Gastrocnemius medialis (tissue), 4 donors: ENCODE measurements at places on chromosomes 1 and 21. TPM values are rescaled to one million over a fixed set of nuclear protein-coding genes. Genes with fewer than 3 reads are reported as not detected.
A peak's percentile ranks its signal among the peaks of the same experiment; 100 is the strongest.

DNA sequence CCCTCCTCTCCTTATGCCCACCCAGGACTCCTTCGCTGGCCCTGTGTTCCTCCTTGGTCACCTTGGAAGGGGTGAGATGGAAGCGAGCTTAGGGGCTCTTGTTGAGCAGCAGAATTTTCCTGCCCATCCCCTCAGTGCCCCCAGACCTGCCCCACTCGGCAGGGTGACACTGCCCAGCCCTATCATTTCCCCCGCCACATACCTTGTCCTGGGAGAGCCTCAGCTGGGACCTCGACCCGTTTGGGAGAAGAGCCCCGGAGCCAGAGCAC is 1.4 kb upstream of the FNDC5 start:
- DNase-seq: no peak
- peak overlapping the region; percentile 19 for H3K4me3 ChIP-seq
- H3K27me3 ChIP-seq: no peaks in the 10 kb centered on the region
- no peak overlapping the region for H3K27ac ChIP-seq
- no peaks in the 10 kb centered on the region for H3K36me3 ChIP-seq

GRCh38 chr1:40606978-40607377 is 58.5 kb downstream of the RIMS3 start:
- H3K4me1 ChIP-seq: no peaks in the 10 kb centered on the region
- DNase-seq: no peak
- H3K36me3 ChIP-seq: no peaks in the 10 kb centered on the region
- no peak overlapping the region for H3K4me3 ChIP-seq

DNA sequence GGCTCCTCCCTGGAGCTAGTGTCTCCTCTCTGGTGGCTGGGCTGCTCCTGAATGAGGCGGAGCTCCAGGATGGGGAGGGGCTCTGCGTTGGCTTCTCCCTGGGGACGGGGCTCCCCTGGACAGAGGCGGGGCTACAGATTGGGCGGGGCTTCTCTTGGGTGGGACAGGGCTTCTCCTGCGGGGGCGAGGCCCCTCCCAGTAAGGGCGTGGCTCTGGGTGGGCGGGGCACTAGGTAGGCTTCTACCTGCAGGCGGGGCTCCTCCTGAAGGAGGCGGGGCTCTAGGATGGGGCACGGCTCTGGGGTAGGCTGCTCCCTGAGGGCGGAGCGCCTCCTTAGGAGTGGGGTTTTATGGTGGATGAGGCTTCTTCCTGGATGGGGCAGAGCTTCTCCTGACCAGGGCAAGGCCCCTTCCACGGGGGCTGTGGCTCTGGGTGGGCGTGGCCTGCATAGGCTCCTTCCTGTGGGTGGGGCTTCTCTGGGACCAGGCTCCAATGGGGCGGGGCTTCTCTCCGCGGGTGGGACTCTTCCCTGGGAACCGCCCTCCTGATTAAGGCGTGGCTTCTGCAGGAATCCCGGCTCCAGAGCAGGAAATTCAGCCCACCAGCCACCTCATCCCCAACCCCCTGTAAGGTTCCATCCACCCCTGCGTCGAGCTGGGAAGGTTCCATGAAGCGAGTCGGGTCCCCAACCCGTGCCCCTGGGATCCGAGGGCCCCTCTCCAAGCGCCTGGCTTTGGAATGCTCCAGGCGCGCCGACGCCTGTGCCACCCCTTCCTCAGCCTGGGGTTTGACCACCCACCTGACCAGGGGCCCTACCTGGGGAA is 22.7 kb upstream of the ARF1 start:
- peaks cover 77% of the 10 kb centered on the region for H3K27me3 ChIP-seq
- no peak overlapping the region for H3K27ac ChIP-seq
- no peaks in the 10 kb centered on the region for H3K36me3 ChIP-seq
- H3K4me1 ChIP-seq: no peaks in the 10 kb centered on the region

DNA sequence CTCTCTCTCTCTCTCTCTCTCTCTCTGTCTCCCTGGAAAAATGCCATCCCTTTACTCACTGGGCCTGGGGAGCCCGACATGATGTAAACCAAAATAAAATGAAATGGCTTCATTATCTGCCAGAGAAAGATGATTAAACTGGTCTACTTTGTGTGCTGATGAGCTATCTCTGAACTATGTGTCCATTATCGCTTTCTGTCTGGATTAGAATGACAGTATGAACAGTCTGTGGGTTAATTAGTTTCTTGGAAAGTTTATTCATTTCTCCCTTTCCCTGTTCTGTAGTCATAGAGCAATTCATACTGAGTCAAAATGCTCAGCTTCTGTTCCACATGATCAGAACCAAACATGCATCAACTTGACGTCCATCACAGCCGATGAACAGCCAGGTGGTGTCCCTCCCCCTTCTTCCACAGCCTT is 72.4 kb upstream of the KCND3 start:
- no peak overlapping the region for H3K4me3 ChIP-seq
- no peaks in the 10 kb centered on the region for H3K36me3 ChIP-seq
- no peak overlapping the region for H3K27ac ChIP-seq

DNA sequence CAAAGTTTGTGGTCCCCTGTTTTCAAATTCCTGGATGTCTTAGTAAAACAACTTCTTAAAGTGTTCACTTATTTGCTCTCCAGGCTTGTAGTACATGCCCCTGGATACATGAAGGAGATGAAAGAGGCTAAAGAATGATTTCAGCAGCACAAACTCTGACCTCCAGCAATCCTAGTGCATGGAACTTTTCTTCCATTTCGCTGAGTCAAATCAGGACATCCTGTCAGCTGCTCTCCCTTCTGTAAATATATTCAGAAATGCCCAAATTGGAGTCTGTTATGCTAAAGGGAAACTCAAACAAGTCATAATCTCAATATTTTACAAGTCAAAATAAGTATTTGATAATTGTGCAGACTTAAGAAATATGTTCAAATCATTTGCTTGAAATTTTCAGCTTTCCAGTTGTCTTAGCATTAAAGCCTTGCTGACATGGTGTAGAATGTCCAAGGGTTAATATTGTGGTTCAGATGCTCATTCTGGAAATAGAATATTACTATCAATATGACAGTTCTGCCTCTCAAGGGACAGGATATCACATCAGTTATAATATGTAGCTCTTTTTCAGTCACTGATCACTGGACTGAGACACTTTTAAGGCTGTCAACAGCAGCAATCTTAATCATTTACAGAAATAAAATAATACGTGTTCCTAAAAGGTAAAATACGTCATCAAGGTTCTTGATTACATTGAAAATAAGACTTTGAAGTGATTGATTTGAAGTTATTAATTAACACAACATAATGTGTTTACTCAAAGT is 1157.3 kb downstream of the PLA2G4A start:
- H3K4me1 ChIP-seq: no peaks in the 10 kb centered on the region
- no peak for DNase-seq
- H3K4me3 ChIP-seq: no peak overlapping the region
- H3K27ac ChIP-seq: no peak overlapping the region
- no peaks in the 10 kb centered on the region for H3K27me3 ChIP-seq

DNA sequence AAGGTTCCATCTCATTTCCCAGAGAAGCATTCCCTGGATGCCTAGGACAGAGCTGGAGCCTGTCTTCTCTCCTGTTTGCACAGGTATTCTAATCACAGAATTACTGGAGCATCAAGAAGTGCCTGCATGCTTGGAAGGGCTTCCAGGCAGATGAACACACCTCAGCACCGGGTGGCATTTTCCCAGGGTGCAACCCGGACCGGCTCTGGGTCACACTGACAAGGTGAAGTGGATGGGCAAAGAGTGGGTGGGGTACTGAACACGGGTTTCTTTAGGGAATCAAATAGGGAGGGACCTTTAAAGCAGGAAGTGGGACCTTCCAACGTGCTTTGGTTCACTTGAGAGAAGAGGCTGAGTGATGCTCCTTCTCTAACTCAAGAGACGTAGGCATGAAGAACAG is 7.1 kb upstream of the PEF1 start:
- H3K27ac ChIP-seq: no peak overlapping the region
- peaks cover 10% of the 10 kb centered on the region for H3K4me1 ChIP-seq
- no peak for DNase-seq

DNA sequence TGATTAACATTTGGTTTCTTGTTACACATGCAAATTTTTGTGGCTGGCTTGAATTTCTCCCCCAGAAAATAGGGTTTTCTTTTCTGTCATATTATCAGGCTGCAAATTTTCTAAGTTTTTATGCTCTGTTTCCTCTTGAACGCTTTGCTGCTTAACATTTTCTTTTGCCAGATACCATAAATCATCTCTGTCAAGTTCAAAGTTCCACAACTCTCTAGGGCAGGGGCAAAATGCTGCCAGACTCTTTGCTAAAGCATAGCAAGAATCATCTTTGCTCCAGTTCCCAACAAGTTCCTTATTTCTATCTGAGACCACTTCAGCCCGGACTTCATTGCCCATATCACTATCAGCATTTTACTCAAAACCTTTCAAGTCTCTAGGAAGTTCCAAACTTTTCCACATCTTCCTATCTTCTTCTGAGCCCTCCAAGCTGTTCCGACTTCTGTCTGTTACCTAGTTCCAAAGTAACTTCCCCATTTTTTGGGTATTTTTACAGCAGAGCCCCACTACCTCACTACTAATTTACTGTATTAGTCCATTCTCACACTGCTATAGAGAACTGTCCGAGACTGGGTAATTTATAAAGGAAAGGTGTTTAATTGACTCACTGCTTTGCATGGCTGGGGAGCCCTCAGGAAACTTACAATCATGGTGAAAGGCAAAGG is 486.9 kb upstream of the NCAM2 start:
- no peak for DNase-seq
- H3K4me1 ChIP-seq: no peaks in the 10 kb centered on the region
- no peak overlapping the region for H3K4me3 ChIP-seq
- H3K27me3 ChIP-seq: no peaks in the 10 kb centered on the region
- H3K27ac ChIP-seq: no peak overlapping the region

DNA sequence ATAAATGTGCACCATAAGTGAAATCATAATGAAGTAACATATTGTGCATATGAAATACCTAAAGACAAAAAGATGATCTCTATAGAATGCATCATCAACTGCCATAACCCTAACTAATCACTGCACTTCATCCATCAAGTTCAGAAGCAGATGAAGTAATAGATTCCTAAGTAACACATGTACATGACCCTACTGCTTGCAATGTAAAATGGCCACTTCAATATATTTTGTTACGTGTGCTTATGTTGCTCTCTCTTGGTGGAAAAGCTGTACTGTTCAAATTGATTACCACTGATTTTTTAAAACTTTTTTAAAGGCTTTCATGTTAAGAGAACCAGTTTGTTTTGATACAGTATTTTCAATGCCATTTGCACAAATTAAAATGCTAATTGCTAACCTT is 141.8 kb downstream of the TTLL7 start:
- no peak for DNase-seq
- no peak overlapping the region for H3K4me3 ChIP-seq
- H3K36me3 ChIP-seq: no peaks in the 10 kb centered on the region
- H3K27me3 ChIP-seq: peaks cover 4% of the 10 kb centered on the region
- no peak overlapping the region for H3K27ac ChIP-seq
- H3K4me1 ChIP-seq: no peaks in the 10 kb centered on the region

DNA sequence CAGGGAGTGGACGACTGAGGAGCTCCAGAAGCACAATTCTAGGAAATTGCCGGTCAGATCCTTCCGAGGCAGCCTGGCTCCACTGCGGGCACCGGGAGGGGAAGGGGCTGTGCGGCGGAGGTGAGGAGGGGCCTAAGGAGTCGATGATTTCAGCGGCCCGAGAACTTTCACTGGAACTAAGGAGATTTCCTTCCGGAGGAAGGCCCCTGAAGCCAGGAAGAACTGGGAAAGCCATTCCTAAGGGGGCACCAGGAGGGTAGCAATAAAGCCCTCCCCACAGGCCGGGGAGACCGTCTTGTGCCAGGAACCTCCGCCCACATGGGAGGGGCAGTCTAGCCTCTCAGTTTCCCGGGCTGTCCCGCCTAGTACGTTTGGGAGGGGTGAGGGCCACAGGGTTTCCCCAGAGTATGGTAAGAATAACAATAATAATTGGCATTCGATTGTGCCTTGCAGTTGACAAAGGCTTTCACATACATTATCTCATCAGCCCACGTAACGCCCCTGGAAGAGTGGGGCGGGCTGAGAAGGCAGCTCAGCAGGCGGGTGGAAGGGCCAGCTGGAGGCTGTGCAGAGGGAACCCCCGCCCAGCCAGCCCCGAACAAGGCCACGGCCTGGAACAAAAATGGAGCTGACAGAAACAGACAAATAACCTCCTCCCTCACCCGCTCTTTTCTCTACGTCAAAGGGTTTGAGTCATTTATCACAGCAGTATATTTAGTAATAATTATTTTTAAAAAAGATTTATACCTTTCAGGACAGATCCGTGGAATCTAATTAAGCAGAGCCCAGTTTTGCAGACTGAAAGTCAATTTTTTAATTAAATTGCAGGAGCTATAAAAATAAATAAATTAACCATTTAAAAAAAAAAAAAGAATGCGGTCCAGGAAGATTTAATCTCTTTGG is 19.8 kb downstream of the NPR1 start:
- no peaks in the 10 kb centered on the region for H3K36me3 ChIP-seq
- H3K27me3 ChIP-seq: no peaks in the 10 kb centered on the region

DNA sequence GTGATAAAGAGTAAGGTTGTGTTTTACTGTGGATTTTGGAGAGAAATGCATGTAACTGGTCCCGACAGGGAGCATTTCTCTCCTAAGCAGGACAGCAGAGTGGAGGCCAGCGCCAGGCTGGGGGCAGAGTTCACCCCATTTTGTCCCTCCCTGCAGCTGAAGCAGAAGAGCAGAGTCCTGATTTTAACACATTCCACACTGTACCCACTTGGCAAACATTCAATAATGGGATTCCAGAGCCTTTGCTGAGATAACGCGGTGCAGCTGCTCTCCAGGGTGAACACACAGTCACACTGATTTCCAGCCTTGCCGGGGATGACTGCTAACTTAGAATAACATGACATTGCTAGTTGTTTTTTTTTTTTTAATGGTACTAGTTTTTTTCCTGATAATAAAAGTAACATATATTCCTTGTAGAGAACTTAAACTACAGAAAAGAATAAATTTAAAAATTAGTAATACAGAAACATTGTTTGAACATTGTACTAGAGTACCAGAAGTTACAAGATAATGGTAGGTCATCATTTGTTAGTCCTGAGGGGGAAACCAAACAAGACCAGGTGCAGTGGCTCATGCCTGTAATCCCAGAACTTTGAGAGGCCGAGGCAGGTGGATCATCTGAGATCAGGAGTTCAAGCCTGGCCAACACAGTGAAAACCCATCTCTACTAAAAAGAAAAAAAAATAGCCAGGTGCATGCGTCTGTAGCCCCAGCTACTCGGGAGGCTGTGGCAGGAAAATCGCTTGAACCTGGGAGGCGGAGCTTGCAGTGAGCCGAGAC is 77.2 kb downstream of the SCCPDH start:
- DNase-seq: no peak
- H3K4me3 ChIP-seq: no peak overlapping the region
- no peak overlapping the region for H3K27ac ChIP-seq
- peaks cover 4% of the 10 kb centered on the region for H3K4me1 ChIP-seq
- H3K36me3 ChIP-seq: no peaks in the 10 kb centered on the region

GRCh38 chr1:234114648-234115307 is 210.3 kb downstream of the SLC35F3 start:
- no peak overlapping the region for H3K4me3 ChIP-seq
- no peaks in the 10 kb centered on the region for H3K4me1 ChIP-seq
- H3K36me3 ChIP-seq: no peaks in the 10 kb centered on the region
- H3K27ac ChIP-seq: no peak overlapping the region
- DNase-seq: no peak

Gene MAP1LC3C
- 1.7 TPM for total RNA-seq

Gene ADAMTS5
- 7.6 TPM for total RNA-seq

Gene ACTL8
- total RNA-seq: not detected

Gene PLA2G2D
- total RNA-seq: not detected

Gene PADI2
- total RNA-seq: 176 TPM
